Fibroblast of the aortic adventitia (primary cell): ENCODE measurements at places on chromosomes 3 and 15. TPM values are rescaled to one million over a fixed set of nuclear protein-coding genes. Genes with fewer than 3 reads are reported as not detected.

The DPPA2 gene
- not detected in 2 replicates for total RNA-seq

The PARP9 gene
- total RNA-seq = 31.7 and 32.6 TPM in 2 replicates

The CAMK1 gene
- total RNA-seq = 24.5 and 41.5 TPM in 2 replicates

The PLA2G4D gene
- total RNA-seq = not detected in 2 replicates

The PLSCR2 gene
- total RNA-seq = not detected in 2 replicates

The TTLL13 gene
- 0.09 TPM in 1 of 2 replicates, not detected in the other for total RNA-seq

The APOD gene
- 2.9 and 33.3 TPM in 2 replicates for total RNA-seq

The PRICKLE2 gene
- 22.0 and 45.1 TPM in 2 replicates for total RNA-seq

The FHIT gene
- 1.5 and 1.9 TPM in 2 replicates for total RNA-seq

The PRSS50 gene
- not detected in 2 replicates for total RNA-seq

The FETUB gene
- total RNA-seq = not detected in 2 replicates

The SPATA16 gene
- total RNA-seq = not detected in 2 replicates

The C3orf49 gene
- total RNA-seq = not detected in 2 replicates

The PDZRN3 gene
- total RNA-seq = 40.5 and 76.8 TPM in 2 replicates

The GOLGA8K gene
- total RNA-seq = 0.65 TPM in 1 of 2 replicates, not detected in the other

The LRTM1 gene
- not detected in 2 replicates for total RNA-seq

The UACA gene
- total RNA-seq = 106 and 149 TPM in 2 replicates

The C2CD4A gene
- total RNA-seq = not detected in 2 replicates

The TRIM42 gene
- total RNA-seq = not detected in 2 replicates

The FILIP1L gene
- 15.2 and 34.3 TPM in 2 replicates for total RNA-seq

The GPR27 gene
- 0.25 TPM in 1 of 2 replicates, not detected in the other for total RNA-seq

The IQCF2 gene
- total RNA-seq = not detected in 2 replicates

The RAP2B gene
- 24.8 and 49.5 TPM in 2 replicates for total RNA-seq
